ENCODE measurements at places on chromosomes 7 and 10.

GRCh38 chr7:133529861-133530260 lies 277.0 kb downstream of the EXOC4 start:
- DNase-seq = no peak

GRCh38 chr7:100457033-100457432 lies 7.0 kb downstream of the SPACDR start:
- no peak for DNase-seq

DNA sequence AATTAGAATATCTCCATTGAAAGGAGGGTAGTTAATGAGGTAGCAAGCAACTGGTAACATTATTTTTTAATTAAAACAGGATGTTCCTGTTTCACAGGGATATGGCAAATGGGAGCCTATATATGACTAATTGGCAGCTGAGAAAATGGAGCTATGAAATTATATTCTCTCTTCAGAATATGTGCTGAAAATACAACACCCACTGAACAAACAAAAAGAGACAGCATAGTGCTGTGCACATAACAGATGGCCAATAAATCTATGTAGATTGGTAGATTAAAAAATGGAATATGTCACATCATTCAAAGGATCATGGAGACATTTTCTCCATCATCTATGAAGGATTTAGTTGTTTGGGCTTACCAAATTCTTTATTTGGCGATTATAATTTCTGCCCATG lies 362.0 kb downstream of the GPR37 start:
- DNase-seq = no peak

GRCh38 chr7:118239014-118239413 lies 14.5 kb downstream of the ANKRD7 start:
- no peak for DNase-seq

- DNase-seq = no peak
Measured at GRCh38 chr10:88256013-88256680, 327.0 kb downstream of the RNLS start.

- DNase-seq = no peak
Measured at GRCh38 chr10:75425291-75426079, 5.9 kb upstream of the LRMDA start.

DNA sequence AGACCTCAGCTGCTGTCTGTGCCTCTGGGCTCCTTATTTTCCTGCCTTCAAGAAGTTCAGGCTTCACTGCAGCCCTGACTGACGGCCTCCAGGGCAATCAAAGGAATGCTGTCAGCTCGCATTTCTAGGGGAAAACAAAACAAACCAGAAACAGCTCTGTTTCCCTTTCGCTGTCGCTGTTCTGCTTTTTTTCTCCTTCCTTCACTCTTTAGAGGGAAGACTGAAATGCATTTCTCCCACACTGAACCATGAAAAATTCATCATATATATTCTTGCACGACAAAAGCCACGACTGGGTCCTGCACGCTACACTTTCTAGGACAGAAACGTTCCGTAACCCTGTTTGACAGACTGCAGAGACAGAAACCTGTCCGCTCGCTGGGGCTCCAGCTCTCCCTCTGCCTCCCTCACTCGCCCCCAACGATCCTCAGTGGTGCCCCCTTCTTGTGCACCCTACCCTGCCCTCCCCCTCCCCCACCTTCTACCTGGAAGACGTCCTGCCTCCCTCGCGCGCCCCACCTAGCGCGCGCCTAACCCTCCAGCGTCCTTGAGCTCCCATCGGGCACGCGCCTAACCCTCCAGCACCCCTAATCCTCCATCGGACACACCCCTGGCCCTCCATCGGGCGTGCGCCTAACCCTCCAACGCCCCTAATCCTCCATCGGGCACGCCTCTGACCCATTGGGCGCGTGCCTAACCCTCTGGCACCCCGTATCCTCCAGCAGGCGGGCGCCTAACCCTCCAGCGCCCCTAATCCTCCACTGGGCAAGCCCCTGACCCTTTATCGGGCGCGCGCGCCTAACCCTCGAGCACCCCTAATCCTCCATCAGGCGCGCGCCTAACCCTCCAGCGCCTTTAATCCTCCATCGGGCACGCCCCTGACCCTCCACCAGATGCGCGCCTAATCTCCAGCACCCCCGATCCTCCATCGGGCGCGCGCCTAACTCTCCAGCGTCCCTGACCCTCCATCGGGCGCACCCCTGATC lies 37.1 kb downstream of the SVOPL start:
- peak; percentile 45 for DNase-seq

DNA sequence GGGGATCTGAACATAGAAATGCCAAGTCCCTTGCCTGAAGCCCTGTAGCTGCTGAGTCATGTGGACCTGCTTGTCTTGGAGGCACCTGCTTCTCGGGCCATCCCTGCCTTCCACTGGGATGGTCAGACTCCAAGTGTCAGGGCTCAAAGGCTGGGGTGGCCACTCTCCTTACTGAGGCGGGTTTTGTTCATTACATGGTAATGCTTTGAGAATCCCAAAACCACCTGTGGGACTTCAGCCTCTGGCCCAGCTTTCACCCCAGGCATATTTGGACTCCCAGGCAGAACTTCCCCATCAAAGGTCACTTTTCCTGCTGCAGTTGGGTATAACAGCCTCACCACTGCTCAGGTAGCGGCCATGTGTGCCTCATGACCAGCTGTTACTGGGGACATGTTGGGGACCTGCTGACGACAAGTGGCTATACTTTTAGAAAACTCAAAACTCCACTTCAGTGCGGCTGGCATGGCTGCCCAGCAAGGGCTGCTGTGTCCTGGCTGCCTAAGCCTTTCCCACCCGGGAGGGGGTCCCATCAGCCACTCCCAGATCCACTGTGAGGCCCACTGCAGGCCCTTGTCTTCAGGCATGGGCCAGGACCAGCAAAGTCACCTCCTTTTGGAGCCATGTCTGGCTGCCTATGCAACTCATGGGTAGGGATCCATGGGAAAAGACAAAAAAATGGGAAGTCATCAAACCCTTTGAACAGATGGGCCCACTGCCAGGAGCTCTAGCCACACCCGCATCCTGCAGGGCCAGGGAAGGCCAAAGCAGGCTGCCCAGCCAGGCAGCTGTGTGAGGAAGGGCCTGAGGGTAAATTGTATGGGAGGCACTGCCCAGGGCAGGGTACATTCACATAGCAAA lies 96.7 kb downstream of the ARHGAP22 start:
- no peak for DNase-seq

DNA sequence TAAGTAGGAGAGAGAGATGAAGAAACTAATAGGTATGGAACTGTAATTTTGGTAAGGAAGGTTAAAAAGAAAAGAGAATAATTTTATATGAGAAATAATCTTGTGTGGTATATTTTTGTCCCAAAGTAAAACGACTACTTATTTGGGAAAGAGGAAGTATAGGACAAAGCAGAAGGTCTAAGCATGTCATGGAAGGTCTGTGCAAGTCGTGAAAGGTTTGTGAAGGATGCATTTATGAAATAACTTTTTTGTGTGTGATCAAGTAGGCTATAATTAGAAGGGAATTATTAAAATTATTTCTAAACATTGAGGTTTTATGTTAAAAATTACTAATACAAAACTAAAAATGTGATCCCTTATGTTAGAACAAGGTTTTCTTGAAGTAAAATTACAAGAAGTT lies 63.3 kb downstream of the ZNF783 start:
- no peak for DNase-seq

DNA sequence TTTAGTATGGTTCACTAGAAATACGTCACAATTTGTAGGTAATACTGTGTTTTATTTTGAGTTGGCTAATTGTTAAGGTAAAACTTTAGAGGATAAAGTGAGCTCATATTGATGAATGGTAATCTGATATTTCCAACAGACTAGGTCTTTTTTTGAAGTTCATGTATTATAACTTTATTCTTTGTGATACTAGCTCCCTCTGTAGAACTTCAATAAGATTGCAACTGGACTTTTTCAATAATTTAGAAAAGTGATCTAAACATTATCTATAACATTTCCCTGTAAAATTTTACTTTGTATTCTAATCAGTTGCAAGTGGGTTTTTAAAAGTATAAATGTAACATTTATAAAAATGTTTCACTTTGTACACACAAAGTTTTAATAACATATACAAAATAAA lies 83.5 kb downstream of the ADK start:
- DNase-seq = peak; percentile 39

GRCh38 chr7:140597428-140597949 lies 43.1 kb downstream of the DENND2A start:
- no peak for DNase-seq

DNA sequence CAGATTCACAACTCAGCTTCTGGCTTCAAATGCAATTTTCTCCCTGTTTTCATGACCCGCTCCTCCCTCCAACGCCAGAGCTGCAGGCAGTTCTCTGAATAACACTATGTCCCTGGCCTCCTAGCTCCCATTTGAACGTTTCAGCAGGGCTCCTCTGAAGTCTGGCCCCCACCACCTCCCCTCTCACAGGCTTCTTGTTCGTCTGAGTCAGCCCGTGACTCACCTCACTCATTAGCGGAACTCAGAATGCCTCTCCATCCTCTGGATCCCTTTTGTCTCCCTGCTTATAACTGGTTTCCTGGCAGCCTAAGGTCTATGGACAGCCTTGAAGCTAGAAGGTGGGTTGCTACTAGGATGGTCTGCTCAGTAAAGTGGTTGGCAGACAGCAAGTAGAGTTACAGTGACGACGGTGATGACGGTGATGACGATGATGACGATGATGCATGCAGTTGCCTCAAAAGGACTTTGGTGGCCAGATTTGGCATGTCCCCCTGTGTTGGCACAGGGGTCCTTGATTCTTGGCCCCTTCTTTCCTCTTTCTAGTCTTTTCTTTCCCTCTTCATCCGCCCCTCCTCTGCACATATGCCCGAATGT lies 83.3 kb upstream of the MKLN1 start:
- DNase-seq = peak; percentile 97

GRCh38 chr7:158618745-158619140 lies 31.1 kb upstream of the PTPRN2 start:
- DNase-seq = no peak

GRCh38 chr7:79570903-79571302 lies 117.4 kb upstream of the MAGI2 start:
- DNase-seq = no peak

DNA sequence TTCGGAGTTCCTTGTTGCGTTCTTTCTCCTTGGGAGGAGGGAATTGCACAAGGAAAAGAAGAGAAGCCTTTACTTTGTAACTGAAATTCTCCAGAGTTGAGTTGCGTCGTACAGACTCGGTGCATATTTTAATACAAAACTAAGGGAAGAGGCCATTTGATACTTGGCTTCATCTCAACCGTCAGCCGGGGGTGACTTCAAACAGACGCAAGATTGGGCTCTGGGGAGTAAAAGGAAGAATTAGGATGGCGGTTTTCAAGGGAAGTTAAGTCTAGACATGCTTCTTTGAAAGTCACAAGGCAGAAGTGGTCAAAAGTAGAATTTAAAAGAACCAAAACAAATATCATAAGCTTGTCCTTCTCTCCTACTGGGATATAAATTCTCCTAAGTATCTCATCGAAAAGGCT lies 1.6 kb downstream of the PRR15 start:
- DNase-seq = peak; percentile 25

DNA sequence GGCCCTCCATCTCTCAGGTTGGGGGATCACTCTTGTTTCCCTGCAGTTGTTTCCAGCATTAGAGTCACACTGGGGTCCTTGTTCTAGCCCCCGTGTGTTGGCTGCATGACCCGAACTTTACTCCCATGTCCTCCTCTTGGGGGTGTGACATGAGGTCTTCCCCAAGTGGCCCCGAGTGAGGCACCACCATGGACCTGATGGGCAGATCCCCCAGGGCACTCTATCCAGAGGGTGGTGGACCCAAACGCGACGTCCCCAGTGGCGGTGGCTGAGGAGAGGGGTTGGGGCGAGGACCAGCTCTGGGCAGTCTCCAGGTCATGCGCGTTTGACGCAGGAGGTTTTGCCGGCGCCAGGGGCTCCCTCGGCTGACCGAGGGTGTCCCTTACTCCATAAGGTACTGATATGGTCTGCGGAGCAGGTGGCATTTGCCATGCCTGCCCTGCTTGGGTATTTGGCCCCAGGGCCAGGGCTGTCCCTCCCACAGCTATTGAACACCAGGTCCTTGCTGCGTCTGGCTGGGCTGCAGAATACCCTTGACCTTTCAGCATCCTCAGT lies 131.9 kb downstream of the LHPP start:
- DNase-seq = no peak

- no peak for DNase-seq
Measured at GRCh38 chr10:71389768-71390460, 6.8 kb upstream of the CDH23 start.

DNA sequence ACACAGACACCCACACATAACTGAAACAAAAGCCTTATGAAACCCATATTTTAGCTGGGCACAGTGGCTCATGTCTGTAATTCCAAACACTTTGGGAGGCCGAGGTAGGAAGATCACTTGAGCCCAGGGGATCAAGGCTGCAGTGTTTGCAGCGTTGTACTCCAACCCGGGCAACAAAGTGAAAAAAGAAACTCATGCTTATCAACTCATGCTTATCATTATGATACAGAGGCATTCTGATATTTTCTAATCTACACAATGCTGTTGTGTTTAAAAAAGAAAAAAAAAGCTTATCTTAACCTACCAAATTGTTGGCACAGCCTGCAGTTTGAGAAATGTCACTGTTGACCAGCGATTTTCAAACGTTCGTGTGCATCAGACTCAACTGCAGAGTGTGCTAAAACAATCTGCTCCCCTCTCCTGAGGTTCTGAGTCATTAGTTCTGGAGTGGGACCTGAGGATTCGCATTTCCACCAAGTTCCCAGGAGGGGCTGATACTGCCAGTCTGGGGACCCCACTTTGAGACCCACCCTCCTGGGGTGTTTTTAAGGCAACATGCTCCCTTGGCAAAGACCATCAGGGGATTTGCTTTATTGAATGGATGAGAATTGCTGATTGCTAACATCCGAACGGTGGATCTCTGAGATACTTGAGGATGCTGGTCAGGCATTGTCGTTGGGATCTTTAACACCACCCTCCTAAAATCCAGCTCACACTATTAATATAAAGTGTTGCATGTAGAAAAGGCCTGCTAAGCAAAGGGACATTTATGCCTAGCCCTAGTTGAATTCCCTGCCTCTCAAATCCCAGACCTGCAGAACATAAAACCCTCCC lies 16.2 kb downstream of the CHST3 start:
- DNase-seq = no peak

GRCh38 chr7:22860784-22861482 lies 38.3 kb upstream of the TOMM7 start:
- no peak for DNase-seq

GRCh38 chr7:49783446-49783845 lies 10.0 kb downstream of the VWC2 start:
- no peak for DNase-seq

DNA sequence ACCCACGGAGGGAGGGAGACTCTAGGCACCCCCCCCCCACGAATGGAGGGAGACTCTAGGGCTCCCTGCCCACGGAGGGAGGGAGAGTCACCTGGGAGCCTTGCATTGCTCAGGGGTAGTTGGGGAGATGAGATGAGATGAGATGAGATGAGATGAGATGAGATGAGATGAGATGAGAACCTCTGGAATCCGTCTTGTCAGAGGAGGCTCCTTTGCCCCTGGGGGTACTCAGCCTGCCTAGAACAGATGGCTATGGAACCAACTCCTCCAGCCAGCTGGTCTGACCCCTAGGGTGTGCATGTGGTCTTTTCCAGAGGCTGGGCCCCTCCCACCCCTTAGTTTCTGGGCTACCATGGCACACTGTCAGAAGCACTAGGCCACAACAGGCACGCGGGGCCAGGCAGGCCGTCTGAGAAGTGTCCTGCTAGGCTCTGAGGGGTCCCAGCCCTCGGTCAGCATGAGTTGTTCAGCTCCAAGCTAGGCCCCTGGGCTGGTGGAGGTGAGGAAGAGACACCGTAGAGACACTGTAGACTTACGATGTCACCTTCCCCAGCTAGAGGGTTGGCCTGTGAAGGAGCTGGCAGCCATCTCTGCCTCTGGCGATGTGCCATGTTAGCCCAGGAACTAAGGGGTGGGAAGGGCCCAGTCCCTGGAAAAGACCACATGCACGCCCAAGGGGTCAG lies 8.8 kb downstream of the TSPAN15 start:
- no peak for DNase-seq
